ENCODE measurements at places on chromosomes 1 and 21.

DNA sequence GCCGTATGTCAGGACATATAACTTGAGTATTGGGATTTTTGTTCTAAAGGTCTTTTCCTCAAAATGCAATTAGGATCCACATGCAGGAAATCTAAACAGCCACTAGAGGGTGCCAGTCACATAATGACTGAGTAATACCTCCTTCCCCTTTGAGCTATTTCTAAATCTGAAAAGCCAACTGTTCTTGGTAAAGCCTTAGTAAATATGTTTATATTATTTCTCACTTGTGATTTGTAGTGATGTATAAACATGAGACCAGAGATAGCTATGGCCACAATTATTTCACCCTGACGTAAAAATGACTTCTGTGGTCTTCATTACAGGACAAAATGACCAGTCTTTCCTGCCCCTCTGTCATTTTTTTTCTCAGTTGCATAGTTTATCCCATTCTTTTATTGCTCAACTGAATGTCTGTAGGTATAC, 41.0 kb upstream of the DR1 start:
- DNase-seq = peak; percentile 46

DNA sequence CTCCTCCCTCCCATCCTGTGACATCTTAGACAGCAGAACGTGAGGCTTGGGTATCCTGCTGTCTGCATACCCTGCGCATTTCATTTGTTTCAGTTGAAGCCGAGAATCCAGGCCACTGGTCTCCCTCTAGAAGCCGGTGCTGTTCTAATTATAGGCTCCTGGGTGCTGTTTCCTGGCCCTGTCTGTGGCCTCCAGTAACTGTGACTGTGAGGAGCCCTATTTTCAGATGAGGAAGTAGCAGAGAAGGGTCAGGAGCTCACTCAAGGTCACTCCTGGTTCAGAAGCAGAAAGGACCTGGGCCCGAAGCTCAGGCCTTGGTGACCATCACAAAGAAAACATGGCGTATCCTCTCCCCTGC, 24.0 kb downstream of the COQ8A start:
- no peak for DNase-seq

DNA sequence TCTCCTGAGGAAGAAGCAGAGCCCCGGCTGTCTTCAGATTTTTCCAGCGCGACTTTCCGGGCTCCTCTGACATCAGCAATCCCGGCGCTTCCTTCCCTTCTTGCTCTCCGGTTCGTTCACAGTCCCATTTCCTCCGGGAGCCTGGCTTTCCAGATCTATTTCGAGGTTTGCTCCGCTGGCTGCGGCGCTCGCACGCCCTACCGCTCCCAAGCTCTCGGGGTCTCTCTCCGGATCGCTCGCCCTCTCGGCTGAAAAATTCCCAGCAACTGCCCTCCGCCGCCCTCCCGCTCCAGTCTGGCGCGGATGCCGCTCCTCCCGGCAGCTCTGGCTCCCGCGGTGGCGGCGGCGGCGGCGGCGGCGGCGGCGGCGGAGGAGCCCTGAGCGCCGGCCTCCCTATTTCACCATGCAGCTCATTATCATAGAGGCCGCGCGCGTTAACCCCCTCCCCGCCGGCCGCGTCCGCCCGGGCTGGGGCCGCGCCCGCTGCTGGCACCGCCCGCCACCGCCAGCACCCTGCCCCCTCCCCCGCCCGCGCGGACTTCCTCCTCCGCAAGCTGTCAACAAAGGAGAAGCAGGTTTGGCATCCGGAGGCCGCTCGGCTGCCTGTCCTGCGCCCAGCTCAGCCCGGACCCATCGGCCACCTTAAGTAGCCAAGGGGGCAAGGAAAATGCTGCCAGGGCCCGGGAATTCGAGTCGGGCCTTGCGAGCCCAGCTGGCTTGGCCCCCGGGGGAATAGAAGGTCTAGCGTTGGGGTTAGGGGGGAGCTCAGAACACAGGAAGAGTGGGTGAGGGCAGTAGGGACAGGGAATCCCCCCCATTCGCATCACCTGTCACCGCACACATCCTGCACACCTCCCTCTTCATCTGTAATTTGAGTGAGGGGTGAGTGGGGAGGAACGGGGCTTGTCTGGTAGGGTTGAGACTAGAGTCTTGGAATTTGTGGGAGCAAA, at the start of gene PLXNA2:
Gene PLXNA2, minus strand, starts transcription at position 418 of the 950 bp plus-strand sequence. CDS start 26,462 bp downstream, outside the sequence.
- DNase-seq = peak; percentile 72

DNA sequence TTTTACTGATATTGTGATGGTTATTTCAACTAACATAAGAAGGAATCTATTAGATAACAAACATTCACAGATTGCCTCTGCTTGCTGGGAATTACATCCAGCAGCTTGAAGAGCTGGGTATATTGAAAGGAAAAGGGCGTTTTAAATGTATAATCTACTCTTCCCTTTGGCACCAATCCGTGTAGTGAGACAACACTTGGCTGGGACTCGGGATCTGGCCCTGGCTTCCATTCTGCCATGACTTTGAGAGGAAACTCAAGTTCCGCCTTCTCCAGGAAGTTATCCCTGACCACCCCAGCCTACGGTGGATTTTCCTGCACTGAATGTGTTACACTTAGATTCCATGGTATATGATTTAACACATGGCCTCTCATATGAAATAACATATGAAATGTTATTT, 86.9 kb upstream of the UBE2U start:
- DNase-seq = no peak

DNA sequence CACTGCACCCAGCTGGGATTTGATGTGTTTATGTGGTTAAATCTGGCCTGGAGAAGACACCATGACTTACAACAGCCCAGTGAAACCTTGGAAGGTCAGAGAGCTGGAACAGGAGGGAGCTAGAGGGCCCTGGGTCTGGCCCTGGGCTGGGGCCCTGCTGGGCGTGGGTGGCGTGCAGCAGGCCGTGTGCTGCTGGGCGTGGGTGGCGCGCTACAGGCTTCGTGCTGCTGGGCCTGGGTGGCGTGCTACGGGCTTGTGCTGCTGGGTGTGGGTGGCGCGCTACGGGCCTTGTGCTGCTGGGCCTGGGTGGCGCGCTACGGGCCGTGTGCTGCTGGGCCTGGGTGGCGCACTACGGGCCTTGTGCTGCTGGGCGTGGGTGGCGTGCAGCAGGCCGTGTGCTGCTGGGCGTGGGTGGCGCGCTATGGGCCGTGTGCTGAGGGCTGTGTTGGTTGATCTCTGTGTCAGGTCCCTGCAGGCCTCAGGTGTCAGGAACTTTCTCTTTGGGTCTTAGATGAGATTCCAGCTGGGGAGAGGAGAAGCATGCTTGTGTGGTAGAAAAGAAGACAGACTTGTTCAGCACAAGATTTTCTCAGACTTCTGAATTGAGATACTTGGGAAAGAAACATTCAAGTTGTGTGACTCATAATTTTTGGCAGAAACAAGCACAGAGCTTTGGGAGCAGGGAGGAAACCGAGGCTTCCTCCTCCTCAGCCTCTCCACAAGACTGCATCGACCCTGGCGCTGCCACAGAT, 66.0 kb downstream of the COL18A1 start:
- DNase-seq = peak; percentile 62

GRCh38 chr1:23558872-23559135, 497 bp downstream of the ID3 start:
- no peak for DNase-seq

DNA sequence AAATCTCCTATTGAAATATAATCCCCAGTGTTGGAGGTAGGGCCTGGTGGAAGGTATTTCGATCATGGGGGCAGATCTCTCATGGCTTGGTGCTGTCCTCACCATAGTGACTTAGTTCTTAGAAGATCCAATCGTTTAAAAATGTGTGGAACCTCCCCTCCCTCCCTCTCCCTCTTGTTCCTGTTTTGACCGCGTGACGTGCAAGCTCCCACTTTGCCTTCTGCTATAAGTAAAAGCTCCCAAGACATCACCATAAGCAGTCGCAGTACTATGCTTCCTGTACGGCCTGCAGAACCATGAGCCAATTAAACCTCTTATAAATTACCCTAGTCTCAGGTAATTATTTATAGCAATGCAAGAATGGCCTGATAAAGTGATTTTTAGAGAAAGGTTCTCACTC, 10.9 kb upstream of the RGS2 start:
- no peak for DNase-seq

DNA sequence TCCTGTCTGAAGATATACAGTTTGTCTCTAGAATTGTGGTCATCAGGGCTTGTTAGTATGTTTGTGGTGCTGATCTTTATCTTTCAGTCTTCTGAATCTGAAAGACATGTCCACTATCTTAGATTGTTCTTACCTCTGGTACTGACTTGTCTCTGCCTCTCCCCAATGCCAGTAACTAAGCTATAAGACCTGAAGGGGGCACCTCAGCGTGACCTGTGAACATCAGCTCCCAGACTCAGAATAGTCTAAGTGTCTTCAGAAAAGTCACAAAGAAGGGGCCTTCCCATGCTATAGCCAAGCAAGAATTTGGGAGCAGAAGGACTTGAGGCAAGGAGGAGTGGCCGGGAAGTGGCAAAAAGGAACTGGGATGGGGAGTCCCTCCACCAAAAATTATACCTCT, 178.1 kb downstream of the NTNG1 start:
- no peak for DNase-seq

DNA sequence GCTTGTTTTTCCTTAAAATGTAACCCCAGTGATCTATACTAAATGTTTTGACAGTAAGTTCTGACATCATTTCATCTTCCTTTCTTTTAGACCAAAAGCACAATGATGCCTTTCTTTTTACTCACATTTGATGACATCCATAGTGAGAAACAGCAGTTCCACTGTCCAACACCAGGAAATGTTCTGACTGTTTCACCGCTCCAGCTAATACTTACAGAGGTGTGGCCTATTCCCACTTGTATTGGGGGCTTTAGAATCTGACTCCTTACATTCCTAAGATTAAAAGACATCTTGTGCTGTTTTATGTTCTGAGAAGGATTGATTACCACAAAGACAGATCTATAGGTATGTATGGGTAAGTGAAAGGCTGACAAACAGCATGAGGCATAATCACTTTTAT, 1018.2 kb upstream of the PRMT6 start:
- no peak for DNase-seq

GRCh38 chr1:68228851-68229250, 3.5 kb downstream of the WLS start:
- no peak for DNase-seq

DNA sequence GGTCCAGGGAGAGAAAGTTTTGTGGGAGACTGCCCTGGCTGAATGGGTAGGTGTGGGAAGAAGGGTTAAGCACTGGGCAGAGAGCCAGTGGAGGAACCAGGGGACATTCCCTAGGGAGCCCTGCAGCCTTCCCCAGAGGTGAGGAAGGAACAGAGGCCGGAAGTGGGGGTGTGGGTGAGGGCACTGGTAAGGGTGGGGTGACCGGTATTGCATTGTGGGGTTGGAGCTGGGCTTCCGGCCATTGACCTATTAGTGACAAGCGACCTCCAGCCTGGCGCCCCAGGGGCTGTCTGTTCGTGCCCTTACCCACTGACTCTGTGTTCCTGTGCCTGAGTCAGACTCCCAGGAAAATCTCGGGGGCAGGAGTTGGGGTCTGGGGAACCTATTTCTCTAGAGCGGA, 3.5 kb upstream of the TSPAN1 start:
- DNase-seq = no peak

- no peak for DNase-seq
Observed at GRCh38 chr1:3244927-3245315, 175.9 kb downstream of the PRDM16 start.

GRCh38 chr1:115908565-115909274, 67.6 kb upstream of the SLC22A15 start:
- DNase-seq = no peak

GRCh38 chr1:216461466-216461865, 38.2 kb upstream of the USH2A start:
- no peak for DNase-seq

DNA sequence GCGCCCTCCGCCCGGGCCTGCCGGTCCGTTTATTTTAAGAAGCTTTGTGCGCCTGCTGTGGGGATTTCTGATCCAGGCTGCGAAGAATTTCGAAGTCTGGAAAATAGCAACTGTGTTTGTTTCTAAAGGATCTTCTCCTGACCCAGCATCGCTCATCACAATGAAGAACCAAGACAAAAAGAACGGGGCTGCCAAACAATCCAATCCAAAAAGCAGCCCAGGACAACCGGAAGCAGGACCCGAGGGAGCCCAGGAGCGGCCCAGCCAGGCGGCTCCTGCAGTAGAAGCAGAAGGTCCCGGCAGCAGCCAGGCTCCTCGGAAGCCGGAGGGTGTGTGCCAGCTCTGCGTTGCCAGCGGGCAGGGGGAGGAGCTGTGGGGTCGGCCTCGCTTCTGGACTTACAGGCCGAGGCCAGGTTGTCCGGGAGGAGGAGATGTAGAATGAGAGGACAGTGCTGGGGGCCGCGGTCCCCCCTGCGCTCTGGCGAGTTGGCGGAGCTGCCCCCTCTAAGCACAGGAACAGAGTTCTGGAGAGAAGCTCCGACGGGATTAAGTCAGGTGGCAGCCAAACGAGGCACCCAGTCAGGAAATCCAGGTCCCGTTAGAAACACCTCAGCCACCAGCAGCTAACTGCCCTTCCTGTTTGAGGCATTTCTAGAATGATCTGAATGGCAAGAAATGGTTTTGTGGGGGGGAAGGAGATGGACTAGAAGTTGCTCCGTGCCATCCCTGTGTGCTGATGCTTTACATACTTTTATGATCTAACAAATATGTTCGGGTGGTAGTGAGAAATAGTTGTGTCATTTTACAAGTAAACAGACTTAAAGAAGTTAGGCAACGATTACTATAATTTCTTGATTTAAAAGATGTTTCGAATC, 948 bp downstream of the TXLNA start:
- DNase-seq = peak; percentile 64

- DNase-seq = no peak
Observed at GRCh38 chr21:17616831-17617230, 4.1 kb upstream of the BTG3 start.

- peak; percentile 93 for DNase-seq
Observed at GRCh38 chr1:241990040-241990439, 8.9 kb downstream of the MAP1LC3C start.

DNA sequence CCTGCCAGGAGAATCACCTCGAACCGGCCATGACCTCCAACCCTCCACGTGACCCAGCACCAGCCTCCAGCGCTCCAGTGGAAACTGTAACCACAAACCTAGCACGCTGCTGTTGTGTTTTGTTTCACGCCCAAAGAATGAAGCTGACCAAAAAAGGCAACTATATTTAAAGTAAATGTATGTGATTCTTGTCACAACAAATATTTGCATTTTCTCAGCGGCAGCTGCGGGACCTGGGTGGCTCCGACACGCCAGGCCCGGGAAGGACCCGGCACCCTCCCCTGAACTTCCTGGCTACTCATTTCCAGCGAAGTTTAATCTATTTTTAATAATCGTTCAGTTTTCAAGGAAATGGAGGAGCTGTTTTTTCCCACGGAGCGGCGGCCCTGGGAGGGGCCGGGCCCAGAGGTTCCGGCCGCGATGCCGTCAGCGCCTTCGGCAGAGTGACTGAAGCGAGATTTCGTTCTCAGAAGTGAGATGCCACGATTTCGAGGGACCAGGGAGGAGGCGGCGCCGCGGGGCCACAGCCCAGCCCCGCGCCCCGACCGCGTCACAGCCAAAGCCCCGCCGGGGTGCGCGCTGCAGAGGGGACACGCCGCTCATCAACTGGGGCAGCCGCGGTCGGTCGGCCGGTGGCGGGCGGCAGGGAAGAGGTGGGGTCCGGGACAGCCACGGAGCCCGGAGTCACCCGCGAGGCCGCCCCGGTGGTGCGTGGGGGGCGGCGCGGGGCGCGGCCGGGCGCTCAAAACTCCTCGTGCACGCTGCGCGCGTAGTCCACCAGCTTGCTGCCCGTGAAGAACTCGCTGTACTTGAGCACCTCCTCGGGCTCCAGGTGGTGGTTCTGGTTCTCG, 3.0 kb upstream of the TNFRSF4 start:
- DNase-seq = no peak
